ENCODE measurements at places on chromosomes 1 and 21. TPM values are rescaled to one million over a fixed set of nuclear protein-coding genes. Genes with fewer than 3 reads are reported as not detected.

GRCh38 chr1:20187813-20188454 is 1.6 kb upstream of the PLA2G2C start:
- DNase-seq = no peak

KRTAP11-1 gene
- total RNA-seq = not detected

TSEN15 gene
- 31.6 TPM for total RNA-seq

GRCh38 chr1:93516164-93516563 is 68.2 kb downstream of the FNBP1L start:
- no peak for DNase-seq

LBR gene
- total RNA-seq = 18.9 TPM

CELA3A gene
- total RNA-seq = not detected

LENEP gene
- total RNA-seq = not detected

- DNase-seq = no peak
These were observed 28.1 kb downstream of the ANGPTL3 start for GRCh38 chr1:62625415-62625814.

DNA sequence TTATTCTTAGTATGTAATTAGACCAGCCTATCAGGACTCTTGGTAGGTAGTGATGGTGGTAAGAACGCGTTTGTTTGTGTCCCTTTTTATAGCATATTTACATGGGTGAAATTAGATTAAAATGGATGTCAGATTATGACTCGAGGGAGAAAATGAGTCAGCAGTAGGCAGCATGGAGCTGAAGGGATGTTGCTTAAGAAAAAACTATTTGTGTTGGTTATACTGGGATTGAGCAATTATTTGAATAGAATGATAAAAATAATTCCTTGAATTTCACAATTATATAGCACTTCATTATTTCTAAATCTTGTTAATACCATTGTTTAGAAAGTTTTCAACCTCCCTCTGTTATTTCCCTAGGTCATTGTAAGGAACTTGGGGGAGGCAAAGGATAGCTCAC is 348.8 kb downstream of the RYR2 start:
- DNase-seq = no peak

DNA sequence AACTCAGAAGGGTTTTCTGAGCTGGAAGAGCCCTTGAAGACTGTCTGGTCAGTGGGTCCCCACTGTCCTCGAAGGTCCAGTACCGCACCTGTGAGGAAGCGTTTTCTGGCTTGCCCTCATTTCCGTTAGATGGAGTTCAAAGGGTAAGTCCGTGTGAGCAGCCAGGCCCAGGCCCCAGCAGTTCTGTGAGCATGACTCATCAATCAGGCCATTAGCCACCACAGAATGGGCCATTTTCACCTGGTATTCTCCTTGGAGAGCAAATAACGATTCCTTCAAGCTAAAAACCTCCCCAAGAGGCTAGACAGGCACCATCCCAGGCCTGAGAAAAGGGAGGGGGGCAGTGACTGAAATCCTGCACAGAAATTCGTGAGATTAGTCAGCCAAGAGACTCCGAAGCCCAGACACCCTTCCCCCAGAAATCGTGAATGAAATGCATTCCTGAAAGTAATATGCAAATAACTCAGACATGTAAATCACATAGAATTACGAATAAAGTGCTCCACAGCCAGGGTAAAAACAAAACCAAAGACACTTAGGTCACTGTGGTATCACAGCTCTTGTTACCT is 66.0 kb downstream of the BCAR3 start:
- DNase-seq = peak; percentile 76

DNA sequence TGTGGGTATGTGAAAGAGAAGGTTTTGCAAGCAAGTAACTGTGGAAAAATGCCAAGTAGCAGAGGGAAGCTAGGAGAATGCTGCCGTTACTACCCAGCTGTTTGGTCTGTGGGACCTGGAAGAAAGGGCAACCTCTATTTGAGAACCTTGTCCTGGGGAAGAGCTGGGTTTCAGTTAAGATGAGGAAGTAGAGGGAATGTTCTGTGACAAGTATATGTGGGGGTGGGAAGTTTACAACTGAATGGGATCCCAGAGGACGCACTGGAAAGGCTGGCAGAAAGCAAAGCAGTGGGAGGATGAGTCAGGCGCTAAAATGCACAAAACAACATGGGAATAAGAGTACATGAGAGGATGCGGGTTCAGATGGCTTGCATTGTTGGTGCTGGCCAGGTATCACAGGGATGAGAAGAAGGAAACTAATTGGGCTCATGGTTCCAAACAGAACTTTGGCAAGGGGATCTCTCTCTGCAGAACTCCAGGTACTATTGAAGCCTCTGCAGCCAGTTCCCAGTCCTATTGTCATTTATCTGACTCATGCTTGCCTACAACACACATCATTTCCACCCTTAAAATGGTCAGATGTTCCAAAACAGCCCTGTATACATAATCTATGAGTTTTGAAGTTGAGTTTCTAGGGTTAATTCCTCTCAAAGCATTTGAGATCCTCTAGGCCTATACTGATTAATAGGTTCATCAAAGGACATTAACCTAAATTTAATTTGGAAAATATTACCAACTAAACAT is 88.5 kb upstream of the VAV3 start:
- DNase-seq = peak; percentile 16

- no peak for DNase-seq
These were observed 146.0 kb upstream of the JUN start for GRCh38 chr1:58929671-58930325.

GPR3 gene
- not detected for total RNA-seq

LHX8 gene
- total RNA-seq = not detected

DNA sequence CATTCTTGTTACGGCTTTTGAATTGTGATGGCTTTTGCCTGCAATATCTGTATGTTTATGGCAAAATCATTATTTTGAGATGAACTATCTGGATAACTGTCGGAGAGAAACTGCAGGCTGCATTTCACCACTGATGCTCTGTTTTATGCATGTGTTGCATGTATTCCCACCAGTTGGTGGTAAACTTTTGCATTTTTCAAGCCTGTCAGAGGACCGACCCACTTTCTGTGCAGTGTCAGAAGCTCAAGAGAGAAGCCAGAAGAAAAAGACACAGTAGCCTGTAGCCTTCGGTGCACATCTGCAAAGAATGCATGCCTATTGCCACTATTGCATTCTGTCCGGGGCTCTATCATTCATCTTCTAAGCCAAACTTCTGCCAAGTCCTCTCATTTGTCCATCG is 41.6 kb downstream of the OLIG1 start:
- DNase-seq = no peak

DNA sequence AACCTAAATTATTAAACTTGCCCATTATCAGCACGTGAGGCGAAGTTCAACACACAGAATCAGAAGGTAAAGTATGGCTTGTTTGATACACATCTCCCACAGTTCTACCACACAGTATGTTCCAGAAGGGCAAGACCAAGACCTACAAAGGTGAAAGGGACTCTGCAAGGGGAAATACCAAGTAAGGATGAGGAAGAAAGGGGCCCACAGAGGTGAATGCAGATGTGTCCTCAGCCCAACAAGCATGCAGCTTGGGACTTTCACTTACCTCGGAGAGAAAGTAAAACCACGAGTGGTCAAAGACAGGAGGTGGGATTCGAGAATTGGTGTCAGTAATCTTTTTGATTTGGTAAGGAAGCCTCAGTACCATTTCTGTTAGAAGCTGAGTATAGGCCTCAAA is 85.8 kb downstream of the UBR4 start:
- no peak for DNase-seq

GRCh38 chr1:55155522-55155921 is 59.6 kb downstream of the USP24 start:
- DNase-seq = no peak

- peak; percentile 59 for DNase-seq
These were observed 688.9 kb upstream of the ADGRL2 start for GRCh38 chr1:81111818-81112217.

GRCh38 chr1:228842094-228842775 is 107.0 kb downstream of the RHOU start:
- DNase-seq = peak; percentile 72

Measured in fibroblast of the aortic adventitia (primary cell).